Uterus (tissue), 4 donors: ENCODE measurements at places on chromosomes 13 and 19. TPM values are rescaled to one million over a fixed set of nuclear protein-coding genes. Genes with fewer than 3 reads are reported as not detected.

DNA sequence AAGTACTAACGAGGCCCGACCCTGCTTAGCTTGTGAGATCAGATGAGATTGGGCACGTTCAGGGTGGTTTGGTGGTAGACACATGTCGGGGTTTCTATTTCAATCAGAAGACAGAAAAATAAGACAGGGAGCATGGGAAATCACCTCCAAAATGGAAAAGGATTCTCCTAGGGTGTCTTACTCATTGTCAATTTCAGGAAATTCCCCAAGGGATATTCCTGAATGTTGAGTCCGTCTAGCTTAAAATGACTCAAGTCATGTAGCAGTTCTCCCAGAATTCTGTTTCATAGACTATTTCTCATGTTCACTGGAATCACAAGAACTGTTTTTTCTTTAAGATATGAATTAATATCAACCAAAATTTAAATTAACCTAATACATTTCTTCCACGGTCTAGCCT is 380.1 kb downstream of the EFNB2 start:
- H3K4me3 ChIP-seq = no peak overlapping the region
- no peaks in the 10 kb centered on the region for H3K36me3 ChIP-seq
- no peak for DNase-seq

GRCh38 chr13:72617951-72618350 is 109.5 kb downstream of the MZT1 start:
- H3K4me3 ChIP-seq = no peak overlapping the region
- H3K4me1 ChIP-seq = no peaks in the 10 kb centered on the region
- no peaks in the 10 kb centered on the region for H3K36me3 ChIP-seq
- no peak overlapping the region for H3K27ac ChIP-seq
- no peaks in the 10 kb centered on the region for H3K27me3 ChIP-seq

GRCh38 chr13:77009011-77009410 is 17.1 kb downstream of the CLN5 start:
- H3K4me1 ChIP-seq = peaks cover 4% of the 10 kb centered on the region
- no peaks in the 10 kb centered on the region for H3K27me3 ChIP-seq
- H3K27ac ChIP-seq = no peak overlapping the region
- H3K36me3 ChIP-seq = no peaks in the 10 kb centered on the region
- H3K4me3 ChIP-seq = no peak overlapping the region

- peak; percentile 42 for DNase-seq
- H3K4me1 ChIP-seq = no peaks in the 10 kb centered on the region
- H3K4me3 ChIP-seq = peak overlapping the region; percentile 99
These were observed 545 bp downstream of the NACC1 start for GRCh38 chr19:13118424-13119193.

Gene MATK
- not detected for total RNA-seq
